ENCODE measurements at places on chromosomes 16 and 17. TPM values are rescaled to one million over a fixed set of nuclear protein-coding genes. Genes with fewer than 3 reads are reported as not detected.
A peak's percentile ranks its signal among the peaks of the same experiment; 100 is the strongest.

The ITGA3 gene
- total RNA-seq: 17.7 TPM

The TPSG1 gene
- not detected for total RNA-seq

GRCh38 chr16:50602531-50603205 is 54.5 kb downstream of the NKD1 start:
- DNase-seq: peak; percentile 66

DNA sequence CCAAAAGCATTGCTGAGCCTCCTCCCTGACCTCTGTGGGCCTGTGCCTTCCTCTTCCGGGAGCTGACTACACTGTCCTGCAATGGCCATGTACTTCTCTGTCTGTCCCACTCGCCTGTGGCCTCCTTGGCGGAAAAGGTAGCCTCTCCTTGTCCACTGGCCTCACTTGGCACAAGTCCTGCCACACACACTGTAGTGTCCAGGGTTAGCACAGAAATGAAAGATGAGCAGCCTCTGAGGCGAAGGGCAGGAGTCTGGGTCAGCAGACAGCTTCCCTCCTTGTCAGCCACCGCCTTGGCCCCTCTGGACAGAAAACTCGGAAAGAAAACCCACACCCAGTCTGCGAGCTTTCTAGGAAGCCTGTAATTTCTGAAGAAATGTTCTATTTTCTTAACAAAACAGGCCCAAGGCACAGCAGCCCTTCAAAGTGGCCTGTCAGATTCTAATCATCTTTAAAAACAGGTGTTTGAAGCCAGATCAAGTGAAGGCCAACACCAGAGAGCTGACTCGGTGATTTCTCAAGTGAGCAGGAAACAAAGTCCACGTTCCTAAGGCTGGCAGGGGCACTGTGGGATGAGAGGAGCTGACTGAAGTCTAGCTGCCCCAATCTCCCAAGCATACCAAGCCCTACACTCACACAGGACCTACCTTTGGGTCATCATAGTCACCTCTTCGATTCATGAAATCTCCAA is 67.2 kb downstream of the GTF3C1 start:
- no peak for DNase-seq

The EXOC3L1 gene
- total RNA-seq: not detected

The SRCIN1 gene
- total RNA-seq: 0.21 TPM

DNA sequence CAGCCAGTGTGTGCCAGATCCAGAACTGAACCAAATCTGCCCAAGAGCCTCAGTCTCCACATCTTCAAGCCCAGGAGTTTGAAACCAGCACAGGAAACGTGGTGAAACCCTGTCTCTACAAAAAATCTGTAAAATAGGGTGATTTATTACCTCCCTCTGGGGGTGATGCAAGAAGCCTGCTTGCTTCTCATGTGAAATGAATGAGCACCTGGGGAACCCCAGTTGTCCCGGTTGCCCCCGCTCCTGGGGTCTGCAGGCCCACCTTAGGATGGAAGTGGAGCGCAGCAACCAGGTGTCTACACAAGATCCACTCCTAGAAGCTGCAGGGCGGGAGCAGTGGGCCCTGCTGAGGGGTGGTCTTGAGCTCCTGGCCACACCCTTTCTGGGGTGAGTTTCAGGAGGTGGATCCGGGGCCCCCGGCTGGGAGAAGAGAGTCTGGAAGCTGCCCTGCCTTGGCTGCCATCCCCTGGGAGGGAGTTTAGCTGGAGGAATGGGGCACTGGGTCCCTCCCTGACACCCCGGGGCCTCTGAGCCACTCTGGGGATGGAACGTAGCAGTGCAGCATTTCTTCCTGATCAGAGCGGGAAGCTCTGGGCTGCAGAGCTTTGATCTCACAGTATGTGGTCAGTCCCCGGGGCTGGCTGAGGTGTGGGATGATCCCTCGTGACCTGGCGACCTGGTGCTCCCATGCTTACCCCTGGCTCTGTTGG is 117.8 kb downstream of the RAB11FIP4 start:
- no peak for DNase-seq

GRCh38 chr16:55496509-55497145 is 12.2 kb upstream of the LPCAT2 start:
- no peak for DNase-seq

DNA sequence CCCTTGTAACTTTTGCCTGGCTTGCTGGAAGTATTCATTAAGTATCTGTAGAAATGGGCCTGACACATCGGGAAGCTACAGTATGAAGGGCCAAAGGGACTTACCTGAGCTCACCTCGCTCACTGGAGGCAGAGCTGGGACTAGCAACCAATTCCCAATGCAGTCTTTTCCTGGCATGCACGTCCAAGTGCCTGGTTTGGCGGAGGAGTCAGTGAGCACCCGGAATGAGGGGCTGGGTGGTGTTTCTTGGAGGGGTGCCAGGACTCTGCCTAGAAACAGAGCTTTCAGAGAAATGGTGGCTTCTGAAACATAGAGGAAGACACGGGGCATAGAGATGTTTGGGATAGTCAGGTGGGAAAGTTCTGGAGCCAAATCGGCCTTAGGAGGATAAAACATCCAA is 18.4 kb upstream of the GPRC5C start:
- DNase-seq: no peak

GRCh38 chr17:62641153-62641552 is 13.7 kb downstream of the MRC2 start:
- no peak for DNase-seq

All from T-cell (primary cell).